ENCODE measurements at places on chromosomes 2 and 18. TPM values are rescaled to one million over a fixed set of nuclear protein-coding genes. Genes with fewer than 3 reads are reported as not detected.

- DNase-seq, result no peak
Observed at GRCh38 chr2:14712111-14712510, 79.6 kb downstream of the LRATD1 start.

Gene TGOLN2
- 47.1 TPM for total RNA-seq

GRCh38 chr2:83823229-83823628 lies 635.9 kb downstream of the SUCLG1 start:
- no peak for DNase-seq

DNA sequence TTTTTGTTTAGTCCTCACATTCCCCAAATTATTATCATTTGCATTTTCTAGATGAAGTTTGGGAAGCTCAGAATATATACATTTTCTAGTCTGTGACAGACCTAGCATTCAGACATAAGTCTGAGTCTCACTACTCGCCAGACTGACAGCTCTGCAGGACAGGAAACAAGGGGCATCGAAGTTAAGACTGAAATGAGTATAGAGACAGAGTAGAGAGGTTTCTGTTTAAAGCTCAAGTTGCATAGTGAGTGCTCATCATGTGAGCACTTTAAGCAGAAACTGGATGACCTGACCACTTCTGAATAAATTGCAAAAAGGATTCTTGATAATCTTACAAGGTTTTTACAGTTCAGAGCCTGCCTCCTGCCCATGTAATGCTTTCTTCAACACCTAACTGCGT lies 1.1 kb downstream of the HADHB start:
- DNase-seq, result no peak

- no peak for DNase-seq
Observed at GRCh38 chr2:3147651-3148530, 229.7 kb downstream of the EIPR1 start.
